Stimulated activated CD8-positive, alpha-beta memory T cell treated with anti-CD3 and anti-CD28 coated beads, Interleukin-15, amount 100 ng/mL, for 4 hours (primary cell): ENCODE measurements at places on chromosomes 13 and 19.

- no peak for DNase-seq
Measured at GRCh38 chr19:57282011-57282643, 1.8 kb downstream of the ZNF460 start.

DNA sequence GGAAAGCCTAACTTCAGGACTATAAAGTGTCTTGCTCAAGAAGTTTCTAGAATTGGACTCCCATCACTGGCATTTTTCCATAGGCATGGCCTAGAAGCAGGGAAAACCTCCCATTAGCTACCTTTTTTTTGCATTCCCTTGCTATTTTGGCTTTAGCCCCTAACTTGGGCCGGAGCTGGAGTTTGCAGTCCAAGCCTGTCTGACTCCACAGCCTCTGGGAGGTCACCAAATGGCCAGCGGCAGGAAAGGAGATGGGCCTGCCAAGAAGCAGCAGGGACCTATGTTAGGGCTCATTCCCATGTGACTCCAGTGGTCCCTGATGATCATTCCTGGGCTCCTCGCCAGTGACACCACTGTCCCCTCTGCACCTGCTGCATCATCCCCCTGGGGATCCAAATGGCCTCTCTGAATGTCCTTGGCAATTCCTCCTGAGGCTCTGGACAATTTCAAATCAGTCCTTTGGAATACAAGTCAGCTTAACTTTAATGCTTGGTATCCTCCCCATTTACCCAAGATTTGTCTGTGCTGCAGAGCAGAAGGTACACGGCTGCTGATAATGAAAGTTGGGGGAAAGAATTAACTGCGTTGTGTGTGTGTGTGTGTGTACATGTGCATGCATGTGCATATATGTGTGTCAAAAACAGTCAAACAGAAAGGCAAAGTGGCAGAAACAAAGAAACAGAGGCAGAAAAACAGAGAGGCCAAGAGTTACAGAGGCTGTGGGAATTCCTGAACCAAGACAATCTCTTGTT, 69.8 kb upstream of the SERP2 start:
- DNase-seq = no peak

DNA sequence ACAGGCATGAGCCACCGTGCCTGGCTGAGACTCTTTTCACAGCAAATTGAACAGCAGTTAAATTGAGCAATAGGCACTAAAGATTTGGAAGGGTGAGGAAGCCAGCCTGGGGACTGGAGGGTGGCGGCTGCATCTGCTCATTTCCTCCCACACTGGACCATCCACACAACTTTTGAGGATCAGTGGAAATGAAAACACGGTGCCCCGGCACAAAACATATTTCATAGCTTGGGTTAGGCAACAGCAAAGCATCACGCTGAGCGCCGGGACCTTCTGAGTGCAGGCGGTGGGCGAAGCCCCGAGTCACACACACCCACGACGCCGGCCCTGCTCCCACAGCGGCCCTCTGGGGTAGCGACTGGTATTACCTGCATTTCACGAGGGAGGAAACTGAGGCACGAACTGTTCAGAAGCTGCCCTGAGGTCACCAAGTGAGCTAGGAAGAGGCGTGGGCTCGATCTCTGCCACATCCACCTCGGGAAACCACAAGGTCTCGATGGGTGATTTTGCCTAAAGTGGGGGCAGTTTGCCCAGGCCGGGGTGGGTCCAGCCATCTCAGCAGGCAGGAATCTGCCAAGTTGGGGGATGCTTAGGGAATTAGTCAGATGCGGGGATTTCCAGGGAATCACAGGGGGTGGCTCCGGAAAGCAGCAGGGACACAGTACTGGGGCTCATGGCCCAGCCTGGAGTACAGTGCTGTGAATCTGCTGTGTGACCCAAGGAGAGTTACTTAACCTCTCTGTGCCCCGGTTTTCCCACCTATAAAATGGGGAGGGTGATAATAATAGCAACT, 3.5 kb upstream of the SBNO2 start:
- DNase-seq = no peak

GRCh38 chr13:94967183-94968039, 255.1 kb upstream of the SOX21 start:
- DNase-seq = no peak

DNA sequence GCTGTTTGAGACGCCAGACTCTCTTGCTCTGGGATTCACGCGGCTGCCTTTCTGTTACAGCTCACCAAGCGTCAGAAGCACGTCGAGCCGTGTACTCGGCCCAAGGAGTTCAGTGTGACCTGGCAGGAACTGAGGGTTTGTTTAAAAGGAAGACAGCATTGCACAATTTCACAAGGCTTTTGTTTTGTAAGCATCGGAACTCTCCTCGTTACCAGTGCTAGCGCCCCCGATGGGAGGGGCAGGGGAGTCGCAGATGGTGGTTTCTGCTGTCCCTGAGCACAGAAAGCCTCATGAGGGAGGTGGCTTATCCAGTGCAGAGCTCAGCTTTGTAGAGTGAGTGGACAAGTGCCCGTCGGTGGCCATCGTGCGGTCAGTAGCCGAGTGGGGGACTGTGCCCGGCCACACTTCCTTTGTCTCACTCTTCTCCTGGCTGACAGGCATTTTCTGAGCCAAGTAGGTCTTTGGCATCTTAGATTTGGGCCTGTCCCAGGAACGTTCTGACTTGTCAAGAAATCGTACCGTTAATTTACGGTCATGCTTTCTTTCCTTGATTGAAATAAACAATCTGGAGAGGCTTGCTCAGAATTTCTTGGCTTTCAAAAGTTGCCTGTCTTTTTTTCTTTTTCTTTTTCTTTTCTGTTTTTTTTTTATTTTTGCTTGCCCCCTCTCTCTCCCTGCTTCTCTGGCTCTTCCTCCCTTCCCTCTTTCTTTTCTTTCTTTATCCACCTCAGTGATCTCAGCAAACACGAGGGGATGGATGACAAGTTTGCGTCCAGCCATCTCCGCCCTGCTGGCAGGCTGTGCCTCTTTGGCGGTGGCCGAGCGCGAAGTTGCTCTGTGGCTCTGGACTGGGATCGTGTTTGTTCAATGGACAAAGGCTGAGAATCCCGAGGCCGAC, 7.7 kb downstream of the KDM4B start:
- no peak for DNase-seq

DNA sequence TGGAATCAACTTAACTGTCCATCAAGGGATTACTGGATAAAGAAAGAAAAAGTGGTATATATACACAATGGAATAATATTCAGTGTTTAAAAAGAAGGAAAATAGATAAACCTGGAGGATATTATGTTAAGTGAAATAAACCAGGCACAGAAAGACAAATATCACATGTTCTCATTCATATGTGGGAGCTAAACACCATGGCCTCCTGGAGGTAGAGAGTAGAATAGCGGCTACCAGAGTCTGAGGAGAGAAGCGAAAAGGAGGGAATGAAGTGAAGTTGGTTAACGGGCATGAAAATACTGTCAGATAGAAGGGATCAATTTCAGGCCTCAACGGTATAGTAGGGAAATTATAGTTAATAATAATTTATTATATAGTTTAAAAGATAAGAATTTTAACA, 147.5 kb upstream of the OBI1 start:
- DNase-seq = no peak

GRCh38 chr19:3881272-3882040, 971 bp downstream of the ATCAY start:
- no peak for DNase-seq

- DNase-seq = no peak
Measured at GRCh38 chr19:42114412-42114811, 17.8 kb downstream of the POU2F2 start.

- DNase-seq = no peak
Measured at GRCh38 chr19:48511321-48511731, 309 bp downstream of the LMTK3 start.

DNA sequence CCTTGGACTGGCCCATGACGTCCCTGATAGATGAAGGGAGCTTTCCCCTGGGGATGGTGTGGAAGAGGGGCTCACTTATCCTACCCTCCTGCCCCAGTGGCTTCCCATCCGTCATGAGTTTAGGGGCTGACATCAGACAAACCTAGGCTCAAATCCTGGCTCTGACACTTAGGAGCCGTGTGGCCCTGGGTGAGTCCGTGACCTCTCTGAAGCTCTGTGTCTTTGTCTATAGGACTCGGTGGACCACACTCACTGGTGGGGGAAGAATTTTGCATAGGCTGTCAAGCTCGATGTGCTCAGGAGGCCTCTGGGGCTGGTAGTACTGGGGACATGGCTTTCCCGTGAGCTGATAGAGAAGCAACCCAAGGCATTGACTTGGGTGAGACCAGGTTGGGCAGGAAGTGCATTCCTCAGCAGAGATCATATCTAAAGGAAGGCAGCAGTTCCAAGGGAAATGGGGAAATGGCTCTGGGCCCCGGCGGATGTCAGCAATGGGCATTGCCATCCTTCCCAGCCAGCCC, 17.4 kb upstream of the AP1M2 start:
- DNase-seq = no peak

GRCh38 chr13:52374873-52375411, 31.0 kb downstream of the THSD1 start:
- no peak for DNase-seq

DNA sequence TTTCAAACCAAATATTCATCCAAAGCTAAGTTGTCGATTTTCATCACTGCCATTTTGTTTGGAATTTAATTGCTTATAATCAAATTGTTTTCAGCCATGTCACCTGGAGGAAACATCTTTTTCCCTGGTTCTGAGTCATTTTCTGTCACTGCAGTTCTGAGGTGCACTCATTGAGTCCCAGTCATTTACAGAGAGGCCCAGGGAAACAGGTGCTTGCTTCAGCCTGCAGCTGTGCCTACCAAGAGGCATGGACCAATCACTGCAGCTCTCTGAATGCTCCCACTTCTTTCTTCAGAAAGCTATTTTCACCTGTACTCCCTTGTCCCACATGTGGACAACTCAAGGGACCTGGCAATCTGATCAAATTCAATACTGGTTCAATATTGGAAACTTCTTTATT, 308.1 kb downstream of the COG6 start:
- DNase-seq = no peak

DNA sequence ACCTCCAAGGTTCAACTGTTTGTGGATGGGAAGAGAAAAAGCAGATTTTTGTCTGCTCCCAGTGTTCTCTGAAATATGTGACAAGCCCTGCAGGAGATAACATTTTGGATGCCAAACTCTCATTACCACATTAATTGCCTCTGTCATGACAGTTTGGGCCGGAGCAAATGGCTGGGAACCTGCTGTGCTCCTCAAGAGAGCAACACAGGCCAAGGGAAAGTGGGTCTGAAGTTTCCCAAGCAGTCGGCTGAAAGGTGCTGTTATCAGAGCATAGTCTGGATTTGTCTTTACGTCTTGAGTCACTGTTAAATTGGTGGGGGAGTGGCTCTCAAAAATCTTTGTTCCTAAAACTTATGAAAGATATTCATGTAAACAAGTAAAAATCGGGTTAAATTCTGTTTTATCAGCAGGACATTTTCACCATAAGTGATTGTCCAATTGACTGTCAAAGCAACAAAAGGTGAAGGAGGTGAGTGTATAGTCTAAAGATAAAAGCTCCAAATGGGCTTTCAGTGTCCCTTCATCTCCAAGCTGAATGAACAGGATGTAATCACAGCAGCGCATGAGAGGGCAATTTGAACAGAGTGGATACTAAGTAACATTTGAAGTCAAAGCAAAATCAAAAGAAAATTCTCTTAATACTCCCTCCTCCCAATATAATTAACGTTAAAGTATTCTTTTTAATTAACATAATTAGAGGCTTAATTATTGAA, 844.8 kb downstream of the PCDH17 start:
- no peak for DNase-seq

DNA sequence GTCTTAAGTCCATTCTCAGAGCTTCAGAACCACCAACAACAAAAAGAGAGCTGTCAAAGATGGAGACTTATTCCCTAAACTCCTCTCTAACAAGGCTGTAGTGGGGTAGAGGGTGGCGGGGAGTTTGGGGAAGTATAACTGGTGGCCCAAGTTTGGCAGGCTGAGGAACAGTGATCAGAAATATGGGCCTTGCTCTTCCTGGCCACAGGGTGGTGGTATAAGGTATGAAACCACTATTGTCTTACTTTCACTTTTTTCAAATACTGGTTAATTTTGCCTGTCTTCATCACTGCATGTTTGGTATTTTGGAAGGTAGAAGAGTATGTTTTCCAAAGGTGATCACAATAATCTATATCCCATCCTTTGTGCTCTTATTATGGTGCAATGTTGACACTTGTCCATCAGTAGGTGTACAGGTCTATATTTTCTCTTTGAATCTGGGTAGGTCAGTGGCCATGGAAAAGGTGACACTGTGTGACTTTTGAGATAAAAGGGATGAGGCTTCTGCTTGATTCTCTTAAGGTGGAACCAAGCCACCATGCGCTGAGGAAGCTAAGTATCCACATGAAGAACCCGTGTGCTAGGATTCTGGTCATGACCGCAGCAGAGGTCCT, 23.2 kb upstream of the GPC5 start:
- no peak for DNase-seq
